ENCODE measurements at places on chromosomes 3 and 15.
A peak's percentile ranks its signal among the peaks of the same experiment; 100 is the strongest.

- no peak for DNase-seq
Observed at GRCh38 chr3:53807117-53807810, 39.0 kb downstream of the CHDH start.

DNA sequence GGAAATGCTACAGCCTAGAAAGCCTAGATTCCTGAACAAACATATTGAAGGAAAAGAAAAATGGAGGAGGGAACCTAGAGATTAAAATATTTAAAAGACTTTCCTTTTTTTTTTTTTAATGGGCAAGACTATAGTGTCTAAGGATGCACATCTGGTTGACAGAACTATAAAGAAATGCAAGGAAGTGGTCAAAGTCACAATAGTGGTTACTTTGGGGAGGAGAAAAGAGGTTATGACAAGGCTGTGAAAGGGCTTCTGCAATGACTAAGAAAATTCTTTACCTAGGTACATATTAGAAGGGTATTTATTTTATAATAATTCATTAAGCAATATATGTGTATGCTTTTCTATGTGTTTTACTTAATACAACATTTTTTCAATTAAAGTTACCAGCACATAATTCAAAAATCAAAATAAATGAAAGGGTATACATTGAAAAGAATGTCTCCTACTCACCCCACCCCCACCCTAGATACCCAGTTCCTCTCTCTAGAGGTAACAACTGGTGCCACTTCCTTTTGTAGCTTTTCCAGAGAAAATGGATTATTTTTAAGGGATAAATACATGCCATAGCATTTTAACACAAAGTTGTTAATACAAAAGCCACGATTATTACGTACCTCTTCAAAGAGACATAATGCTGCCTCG is 70.1 kb downstream of the HERC1 start:
- DNase-seq = no peak

DNA sequence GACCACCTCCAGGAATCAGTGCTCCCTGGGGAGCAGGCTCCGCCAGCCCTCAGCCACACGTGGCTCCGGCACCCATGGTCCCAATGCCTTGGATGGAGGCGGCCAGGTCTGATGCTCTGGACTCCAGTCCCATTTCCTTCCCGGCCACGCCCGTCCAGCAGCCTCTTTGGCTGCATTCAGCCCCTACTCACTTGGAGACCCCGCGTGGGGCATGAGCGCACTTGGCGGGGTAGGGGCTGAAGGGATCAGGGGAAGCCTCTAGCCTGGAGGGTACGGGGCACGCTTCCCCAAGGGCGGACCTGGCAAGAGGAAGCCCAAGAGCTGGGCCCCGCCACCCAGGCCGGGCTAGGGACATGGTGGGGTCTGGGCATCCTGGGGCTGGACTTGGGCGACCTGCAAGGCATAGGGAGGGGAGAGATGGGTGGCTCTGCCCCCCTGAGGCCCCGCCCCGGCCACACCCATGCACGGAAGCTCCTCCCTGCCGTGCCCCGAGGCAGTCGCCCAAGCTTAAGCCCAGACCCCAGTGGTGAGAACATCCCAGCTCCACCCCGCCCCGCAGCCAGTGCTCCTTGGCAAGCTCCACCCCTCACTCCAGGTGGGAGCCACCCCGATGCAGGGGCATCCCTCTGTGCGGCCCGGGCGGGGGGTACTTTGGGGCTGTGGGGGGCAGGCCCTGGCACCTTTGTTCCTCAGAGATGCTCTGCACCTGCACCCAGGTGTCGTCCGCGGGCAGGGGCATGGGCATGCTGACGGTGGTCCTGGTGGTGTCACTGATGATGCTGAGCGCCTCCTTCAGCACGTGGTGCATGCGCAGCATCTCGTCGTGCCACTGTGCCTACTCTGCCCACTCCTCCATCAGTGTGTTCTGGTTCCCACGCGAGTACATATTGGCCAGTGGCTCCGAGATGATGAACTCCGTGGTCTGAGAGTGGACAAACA is 163.5 kb downstream of the GOLGA6L4 start:
- DNase-seq = no peak

GRCh38 chr3:10508235-10508618 is 2.8 kb upstream of the ATP2B2 start:
- no peak for DNase-seq

GRCh38 chr3:179000144-179000543 is 71.5 kb downstream of the ZMAT3 start:
- no peak for DNase-seq

DNA sequence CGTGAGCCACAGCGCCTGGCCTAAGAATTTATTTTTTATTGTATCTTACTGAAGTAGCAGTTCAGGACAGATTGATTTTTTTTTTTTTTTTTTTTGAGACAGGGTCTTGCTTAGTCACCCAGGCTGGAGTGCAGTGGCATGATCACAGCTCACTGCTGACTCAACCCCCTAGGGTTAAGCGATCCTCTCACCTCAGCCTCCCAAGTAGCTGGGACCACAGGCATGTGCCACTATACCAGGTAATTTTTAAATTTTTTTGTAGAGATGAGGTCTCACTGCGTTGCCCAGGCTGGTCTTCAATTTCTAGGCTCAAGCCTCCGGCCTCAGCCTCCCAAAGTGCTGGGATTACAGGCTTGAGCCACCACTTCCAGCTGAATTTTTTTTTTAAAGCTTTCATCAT is 99.8 kb upstream of the HERC1 start:
- DNase-seq = no peak

GRCh38 chr3:53071882-53072431 is 26.1 kb upstream of the SFMBT1 start:
- DNase-seq = no peak

- DNase-seq = no peak
Observed at GRCh38 chr3:45574067-45574494, 20.5 kb upstream of the LIMD1 start.

DNA sequence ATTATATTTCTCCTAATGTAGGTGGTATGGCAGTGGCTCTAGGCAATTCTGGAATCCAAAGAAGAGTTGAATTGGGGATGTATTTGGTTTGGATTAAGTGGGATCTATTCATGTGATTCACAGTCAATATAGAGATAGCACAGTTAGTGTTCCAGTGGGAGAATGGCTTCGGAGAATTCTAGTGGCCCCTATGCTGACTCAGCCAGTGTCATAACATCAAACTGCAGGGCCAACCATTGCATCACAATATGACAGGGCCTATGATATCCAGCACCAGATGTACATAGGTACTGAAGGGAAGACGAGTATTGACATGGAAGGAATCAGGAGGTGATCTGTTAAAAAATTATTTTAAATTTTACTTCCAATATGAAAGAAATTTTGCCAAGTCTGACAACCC is 302.8 kb upstream of the UBE2E2 start:
- no peak for DNase-seq

DNA sequence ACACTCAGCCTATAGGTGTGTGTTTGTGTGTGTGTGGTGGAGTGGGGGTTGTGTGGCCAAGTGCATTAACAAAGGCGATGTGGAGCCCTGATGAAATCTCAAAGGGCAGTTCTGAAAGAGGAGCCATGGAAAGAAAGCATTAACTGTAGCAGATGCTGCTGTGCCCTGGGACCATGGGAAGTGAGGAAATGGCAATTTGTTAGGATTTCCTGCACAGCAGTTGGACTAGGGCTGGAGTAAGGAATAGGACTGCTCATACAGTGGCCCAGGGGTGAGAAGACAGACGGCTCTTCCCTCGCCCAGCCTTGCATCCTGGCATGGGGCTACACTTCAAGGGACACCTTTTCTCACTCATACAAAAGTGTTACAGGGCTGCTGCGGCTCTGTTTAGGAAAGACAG is 12.3 kb upstream of the ZBTB38 start:
- no peak for DNase-seq

DNA sequence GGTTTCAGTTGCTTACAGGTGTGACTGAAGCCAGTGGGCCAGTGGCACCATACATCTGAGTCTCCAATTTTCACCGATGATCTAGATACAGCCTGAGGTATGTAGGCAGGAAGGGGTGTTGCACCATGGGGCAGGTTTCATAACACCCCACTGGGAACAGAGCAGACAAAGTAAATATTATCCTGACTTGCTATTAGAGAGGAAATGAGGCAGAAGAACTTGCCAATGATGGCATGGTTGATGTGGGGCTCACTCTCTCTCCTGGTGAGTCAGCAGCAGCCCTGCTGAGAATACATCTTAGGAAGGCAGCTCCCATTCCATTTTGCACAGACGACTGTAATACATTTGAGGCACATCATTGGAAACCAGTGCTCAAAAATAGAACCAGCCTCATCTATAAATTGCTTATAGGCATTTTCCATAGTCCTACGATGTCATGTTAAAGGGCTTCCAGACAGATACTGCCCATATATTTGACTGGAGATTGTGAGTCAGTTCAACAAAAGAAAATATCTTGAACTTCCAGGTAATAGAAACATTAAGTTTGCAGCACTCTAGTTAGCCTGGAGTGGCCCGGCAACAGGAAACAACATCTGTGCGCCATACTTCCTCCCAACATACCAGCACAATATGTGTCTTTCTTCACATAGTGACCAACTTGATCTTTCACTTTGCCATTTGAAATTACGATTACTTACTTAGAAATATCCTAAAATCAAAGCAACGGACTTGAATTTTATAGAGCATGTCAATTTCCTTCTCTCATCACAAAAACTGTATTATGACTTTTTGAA is 175.5 kb downstream of the NECTIN3 start:
- no peak for DNase-seq

- no peak for DNase-seq
Observed at GRCh38 chr3:17631609-17632008, 110.8 kb downstream of the TBC1D5 start.

- DNase-seq = no peak
Observed at GRCh38 chr3:13229273-13229949, 156.2 kb upstream of the IQSEC1 start.

- DNase-seq = no peak
Observed at GRCh38 chr15:80967451-80967850, 22.2 kb downstream of the MESD start.

- peak; percentile 49 for DNase-seq
Observed at GRCh38 chr3:89332386-89332785, 225.0 kb downstream of the EPHA3 start.

DNA sequence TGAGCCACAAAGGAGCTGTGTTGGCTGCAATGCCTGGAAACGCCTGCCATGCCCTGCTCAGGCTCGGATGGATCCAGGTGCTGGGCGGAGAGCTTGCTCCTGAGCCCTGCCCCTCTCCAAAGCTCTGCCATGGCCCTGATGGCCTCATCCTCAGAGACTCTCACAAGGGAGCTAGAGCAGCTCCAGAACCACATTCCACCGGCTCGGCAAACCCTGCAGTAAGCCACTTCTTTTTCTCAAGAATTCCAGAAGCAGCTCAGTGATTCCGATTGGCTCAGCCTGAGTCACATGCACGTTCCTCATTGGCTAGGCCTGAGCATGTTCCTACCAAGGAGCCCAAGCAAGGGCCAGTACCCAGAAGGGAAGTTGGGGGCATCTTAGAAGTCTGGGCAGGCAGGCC is 24.8 kb downstream of the TPRA1 start:
- no peak for DNase-seq

- no peak for DNase-seq
Observed at GRCh38 chr3:120753810-120754209, 11.3 kb downstream of the GTF2E1 start.

DNA sequence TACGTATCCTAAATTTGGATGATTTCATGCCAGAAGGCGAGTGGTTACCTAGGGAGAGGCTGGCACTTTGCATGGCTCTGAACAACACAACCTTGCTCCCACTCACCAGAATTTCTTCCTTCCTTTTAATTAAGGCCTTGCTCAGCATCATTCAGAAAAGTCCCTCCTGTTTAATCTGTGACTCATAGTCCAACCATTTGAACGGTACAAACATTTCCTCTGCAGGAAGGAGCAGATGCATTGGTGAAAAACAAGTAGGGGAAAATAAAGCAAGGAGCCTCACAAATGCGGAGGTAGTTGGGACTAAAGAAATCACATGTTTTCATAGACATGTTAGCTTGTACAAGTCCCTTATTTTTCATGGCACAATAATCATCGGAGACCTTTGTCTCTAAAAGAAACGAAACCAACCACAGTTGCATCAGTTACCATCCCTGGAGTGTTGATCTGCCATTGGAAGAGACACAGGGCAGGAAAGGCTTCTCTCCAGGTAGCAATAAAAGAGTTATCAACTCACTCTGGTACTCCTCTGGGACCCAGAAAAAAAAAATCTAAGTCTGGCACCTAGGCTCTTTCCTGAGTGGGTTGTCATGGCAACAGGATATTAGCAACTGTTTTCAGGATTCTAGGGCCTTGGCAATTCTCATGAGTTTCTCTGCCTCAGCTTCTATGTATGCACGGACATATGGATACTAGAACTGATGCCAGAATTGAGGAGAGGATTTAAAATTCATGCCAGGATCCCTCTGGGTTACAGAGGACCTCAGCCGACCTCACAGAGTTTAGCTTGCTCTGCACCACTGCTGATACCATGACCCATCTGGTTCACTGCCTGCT is 255.4 kb upstream of the ARPP21 start:
- no peak for DNase-seq

DNA sequence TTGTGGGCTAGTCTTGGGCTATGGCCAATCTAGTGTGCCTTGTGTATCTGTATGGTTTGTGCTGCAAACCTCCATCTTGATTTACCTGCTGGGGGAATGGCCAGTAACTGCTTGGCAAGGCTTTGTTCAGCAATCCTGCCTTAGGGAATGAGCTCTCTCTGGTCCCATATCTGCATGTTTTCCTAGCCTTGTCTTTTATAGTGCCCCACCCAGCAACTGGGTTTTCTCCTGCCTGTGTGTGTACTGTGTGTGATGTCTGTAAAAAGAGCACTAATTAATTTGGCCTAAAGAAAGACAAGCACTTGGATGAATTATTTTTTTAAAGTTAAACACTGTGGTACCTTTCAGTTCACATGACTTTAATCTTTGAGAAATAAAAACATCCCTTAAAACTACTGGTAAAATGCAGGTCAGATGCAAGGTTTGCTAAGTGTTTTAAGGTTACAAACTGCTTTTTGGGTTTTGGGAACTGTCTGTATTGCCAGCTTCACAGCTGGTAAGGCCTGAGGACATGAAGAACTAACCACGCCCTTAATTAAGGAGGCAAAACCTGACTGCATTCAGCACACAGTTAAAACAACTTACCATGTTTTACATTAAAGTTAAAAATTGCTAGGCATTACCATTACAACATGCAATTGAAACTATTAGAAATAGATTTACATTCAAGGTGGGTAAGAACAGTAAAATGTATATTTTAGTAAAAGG is 1169.2 kb downstream of the OTOL1 start:
- DNase-seq = no peak

DNA sequence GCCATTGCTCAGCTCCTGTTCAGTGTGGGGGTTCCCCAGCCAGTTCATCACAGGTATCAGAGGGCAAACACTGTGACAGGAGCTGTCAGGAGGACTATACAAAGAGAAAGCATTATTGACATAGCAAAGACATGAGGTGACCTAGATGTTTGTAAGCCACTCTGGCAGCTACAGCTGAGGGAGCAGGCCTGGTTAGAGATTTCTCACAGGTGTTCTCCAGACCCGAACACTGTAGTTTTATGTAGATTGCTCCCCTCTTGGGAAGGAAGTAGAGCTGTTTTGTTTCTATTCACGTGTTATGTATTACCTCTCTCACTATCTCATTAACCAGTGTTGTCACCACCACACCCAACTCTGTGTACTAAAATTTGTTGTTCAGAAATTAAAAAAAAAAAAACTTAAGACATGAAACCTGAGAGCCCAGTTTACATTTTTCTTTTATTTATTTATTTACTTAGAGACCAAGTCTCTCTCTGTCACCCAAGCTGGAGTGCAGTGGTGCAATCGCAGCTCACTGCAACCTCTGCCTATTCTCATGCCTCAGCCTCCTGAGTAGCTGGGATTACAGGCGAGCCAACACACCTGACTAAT is 123.7 kb downstream of the RBPMS2 start:
- no peak for DNase-seq

All from foreskin melanocyte (primary cell).